ENCODE measurements at places on chromosomes 6 and 20. TPM values are rescaled to one million over a fixed set of nuclear protein-coding genes. Genes with fewer than 3 reads are reported as not detected.

RAET1G gene
- 24.7 TPM for total RNA-seq

C20orf144 gene
- not detected for total RNA-seq

CYP21A2 gene
- 0.60 TPM for total RNA-seq

MAK gene
- not detected for total RNA-seq

SMOC2 gene
- 1.9 TPM for total RNA-seq

MUC21 gene
- total RNA-seq = 721 TPM

NOX3 gene
- not detected for total RNA-seq

RIMS4 gene
- 0.08 TPM for total RNA-seq

VSTM2L gene
- 0.52 TPM for total RNA-seq

PI16 gene
- total RNA-seq = 0.20 TPM

FERMT1 gene
- total RNA-seq = 34.0 TPM

ZFP57 gene
- total RNA-seq = 2.1 TPM

CGA gene
- total RNA-seq = not detected

UBE2C gene
- 46.5 TPM for total RNA-seq

SYNGAP1 gene
- 7.1 TPM for total RNA-seq

ADGB gene
- not detected for total RNA-seq

SLC17A2 gene
- not detected for total RNA-seq

FAM210B gene
- 24.7 TPM for total RNA-seq

FBXO30 gene
- 3.8 TPM for total RNA-seq

PTCHD4 gene
- 0.40 TPM for total RNA-seq

SLC17A3 gene
- total RNA-seq = not detected
